Activated T-helper 1 cell treated with anti-CD3 and anti-CD28 coated beads, Interleukin-12 subunit alpha, Interleukin-12 subunit beta, Interleukin-2, Interleukin-4 antibody, amounts not matched to agents 30 ng/mL and 10 ng/mL and 1 ng/mL, durations not matched to agents 14 hours and 24 hours and 36 hours (primary cell): ENCODE measurements at places on chromosomes 4 and X.

DNA sequence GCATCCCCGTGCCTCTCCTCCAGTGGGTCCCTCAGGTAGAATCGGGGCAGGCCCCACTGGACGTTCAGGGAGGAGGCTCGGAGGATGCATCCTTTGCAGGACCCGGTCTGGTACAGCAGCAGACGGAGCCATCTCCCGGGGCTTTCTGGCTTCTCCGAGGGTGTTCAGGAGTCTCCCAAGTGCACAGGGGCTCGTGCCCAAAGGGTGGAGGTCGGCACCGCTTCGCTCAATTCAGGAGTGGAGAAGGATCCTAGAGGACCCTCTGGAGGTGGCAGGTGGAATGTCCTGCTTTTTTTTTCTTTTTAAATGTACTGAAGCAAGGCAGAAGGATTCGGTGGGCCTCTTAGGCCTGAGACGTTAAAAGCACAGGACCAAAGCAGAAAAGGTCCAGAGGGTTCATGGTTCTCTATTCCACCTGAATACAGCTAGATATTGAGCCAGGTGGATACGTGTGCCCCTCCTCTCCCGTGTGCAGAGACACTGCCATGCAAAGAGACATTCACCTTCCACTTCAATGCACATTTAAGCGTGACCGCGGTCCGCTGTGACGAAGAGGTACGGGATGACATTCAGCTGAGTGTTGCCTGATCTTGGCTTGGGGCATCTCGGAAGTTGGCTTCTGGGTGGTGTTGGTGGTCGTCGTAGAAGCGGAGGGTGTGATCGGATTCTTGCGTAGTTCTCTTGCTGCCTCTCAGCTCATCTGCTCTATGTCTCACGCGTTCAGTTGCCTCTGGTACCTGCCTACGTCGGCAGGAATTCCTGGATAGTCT lies 281.2 kb upstream of the AGTR2 start:
- no peak overlapping the region for H3K27ac ChIP-seq
- no peaks in the 10 kb centered on the region for H3K27me3 ChIP-seq
- no peak overlapping the region for H3K4me3 ChIP-seq
- H3K36me3 ChIP-seq: no peaks in the 10 kb centered on the region
- no peaks in the 10 kb centered on the region for H3K4me1 ChIP-seq

- DNase-seq: no peak
- no peaks in the 10 kb centered on the region for H3K27me3 ChIP-seq
- H3K4me3 ChIP-seq: no peak overlapping the region
- H3K4me1 ChIP-seq: peaks cover 41% of the 10 kb centered on the region
These were observed 79.6 kb downstream of the ANTXR2 start for GRCh38 chr4:79993476-79993875.

DNA sequence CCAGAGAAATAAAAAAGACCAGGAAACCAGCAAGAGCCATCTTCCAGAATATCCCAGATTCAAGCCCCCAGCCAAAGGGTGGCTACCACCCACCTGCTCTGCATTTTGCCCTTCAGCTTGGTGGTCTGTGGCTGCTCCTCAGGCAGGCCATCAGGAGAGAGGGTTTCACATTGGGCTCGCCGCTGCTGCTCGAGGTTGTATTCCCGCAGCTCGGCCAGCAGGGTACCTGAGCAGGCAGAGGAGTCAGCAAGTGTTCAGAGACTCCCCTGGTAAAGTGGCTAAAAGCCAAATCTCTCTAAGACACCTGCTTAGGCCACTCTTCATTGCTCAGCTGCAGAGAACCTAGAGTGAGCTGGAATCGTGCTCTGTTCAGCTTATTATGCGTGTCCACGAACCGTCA lies 110.8 kb upstream of the HSD17B10 start:
- no peak for DNase-seq
- H3K27ac ChIP-seq: no peak overlapping the region
- H3K36me3 ChIP-seq: peaks cover 41% of the 10 kb centered on the region

DNA sequence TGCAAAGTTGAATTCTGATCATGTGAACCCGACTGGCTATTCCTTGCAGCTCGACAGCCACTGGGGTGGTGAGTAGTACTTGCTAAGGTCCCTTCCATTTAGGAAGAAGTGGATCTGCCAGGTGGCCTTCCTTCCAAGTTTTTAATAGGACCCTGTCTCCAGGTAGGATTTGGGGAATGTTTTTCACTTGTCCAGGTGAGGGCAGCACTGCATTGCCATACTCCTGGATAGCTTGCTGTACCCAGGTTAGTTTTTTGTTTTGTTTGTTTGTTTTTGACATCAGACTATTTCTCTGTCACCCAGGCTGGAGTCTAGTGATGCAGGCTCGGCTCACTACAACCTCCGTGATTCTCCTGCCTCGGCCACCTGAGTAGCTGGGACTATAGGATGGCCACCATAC lies 29.8 kb downstream of the SAGE1 start:
- no peak for DNase-seq
- no peak overlapping the region for H3K4me3 ChIP-seq
- H3K4me1 ChIP-seq: no peaks in the 10 kb centered on the region
- H3K27me3 ChIP-seq: peaks cover 1% of the 10 kb centered on the region

DNA sequence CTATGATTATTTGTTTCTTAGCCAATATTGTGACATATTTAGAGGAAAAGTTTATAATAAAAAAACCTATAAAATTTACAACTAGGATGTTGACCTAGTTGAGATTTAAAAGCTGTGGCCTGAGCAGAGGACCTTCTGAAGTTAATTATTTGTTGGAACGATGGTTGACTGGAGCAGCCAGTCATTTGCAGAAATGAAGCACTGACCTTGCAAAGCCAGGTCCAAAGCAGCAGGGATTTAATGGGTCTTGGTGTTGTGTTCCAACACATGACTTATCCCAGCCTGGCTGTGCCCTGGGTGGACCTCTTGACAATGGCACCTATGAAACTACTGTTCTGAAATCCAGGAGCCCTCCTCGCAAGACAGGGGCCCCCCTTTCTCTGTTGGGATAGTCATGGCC lies 235.2 kb downstream of the FRAS1 start:
- no peak overlapping the region for H3K27ac ChIP-seq
- peaks cover 8% of the 10 kb centered on the region for H3K4me1 ChIP-seq
- no peak for DNase-seq
- no peak overlapping the region for H3K4me3 ChIP-seq
- peaks cover 11% of the 10 kb centered on the region for H3K27me3 ChIP-seq
- H3K36me3 ChIP-seq: no peaks in the 10 kb centered on the region

DNA sequence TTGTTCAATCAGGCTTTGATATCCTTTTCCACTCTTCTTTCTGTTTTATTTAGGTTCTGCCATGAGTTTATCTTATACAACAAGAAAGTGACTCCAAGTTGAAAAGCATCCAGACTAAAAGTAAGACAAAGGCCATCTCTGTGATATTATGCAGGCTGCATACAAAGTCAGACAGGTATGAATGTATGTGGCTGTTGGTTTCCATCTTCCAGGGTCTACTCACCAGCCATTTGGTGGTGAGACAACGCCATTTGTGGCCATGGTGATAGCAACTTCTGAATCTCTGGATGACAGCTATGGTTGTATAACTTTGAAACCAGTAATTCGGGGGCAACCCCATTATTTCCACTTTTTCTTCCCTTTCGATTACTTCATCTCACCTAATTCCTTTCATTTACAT lies 17.2 kb upstream of the MSL3 start:
- no peak for DNase-seq
- no peak overlapping the region for H3K4me3 ChIP-seq
- H3K4me1 ChIP-seq: no peaks in the 10 kb centered on the region
- no peaks in the 10 kb centered on the region for H3K36me3 ChIP-seq
- no peak overlapping the region for H3K27ac ChIP-seq

DNA sequence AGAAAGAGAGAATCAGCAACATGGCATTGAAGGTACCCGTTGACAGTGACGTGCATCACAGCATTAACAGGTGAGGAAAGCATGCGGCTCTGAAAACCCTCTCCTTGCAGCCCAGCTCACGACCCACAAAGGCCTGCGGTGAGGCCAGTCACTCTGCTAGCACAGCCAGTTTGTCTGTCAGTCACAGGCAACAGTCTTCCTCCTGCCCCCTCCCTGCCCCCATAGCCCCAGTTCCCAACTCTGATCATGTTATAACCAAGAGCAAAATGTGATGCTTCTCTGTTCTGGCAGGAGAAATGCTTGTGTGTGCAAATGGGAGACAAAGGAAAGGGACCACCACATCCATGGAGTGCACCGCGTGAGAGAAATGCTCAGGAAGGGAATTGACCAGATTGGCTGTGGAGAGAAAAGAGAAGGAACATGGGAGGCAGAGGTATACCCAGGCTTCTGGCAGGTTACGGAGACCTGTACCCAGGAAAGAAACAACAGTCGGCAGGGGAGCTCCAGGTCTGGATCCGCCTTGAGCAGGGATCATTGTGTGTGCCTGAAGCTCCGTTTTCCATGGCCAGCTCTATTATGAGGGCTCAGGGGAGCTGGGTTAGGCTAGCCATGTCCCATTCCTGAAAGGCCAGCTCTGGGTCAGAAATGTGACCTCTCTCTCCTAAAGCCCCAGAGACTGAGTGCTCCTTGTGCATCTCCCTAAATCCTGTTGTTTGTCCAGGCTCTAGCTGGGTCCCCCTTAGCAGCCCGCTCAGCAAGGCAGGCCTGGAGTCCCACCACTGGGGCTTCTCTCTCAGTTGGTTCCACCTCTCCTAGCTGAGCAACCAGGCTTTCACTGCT lies 139.7 kb upstream of the MAMLD1 start:
- no peaks in the 10 kb centered on the region for H3K36me3 ChIP-seq
- H3K27me3 ChIP-seq: no peaks in the 10 kb centered on the region
- no peak overlapping the region for H3K27ac ChIP-seq
- no peak for DNase-seq
- H3K4me1 ChIP-seq: no peaks in the 10 kb centered on the region

GRCh38 chr4:41569961-41570360 lies 32.0 kb downstream of the LIMCH1 start:
- no peak overlapping the region for H3K27ac ChIP-seq
- H3K36me3 ChIP-seq: no peaks in the 10 kb centered on the region
- H3K4me1 ChIP-seq: no peaks in the 10 kb centered on the region

- H3K4me3 ChIP-seq: no peak overlapping the region
- no peak overlapping the region for H3K27ac ChIP-seq
- no peaks in the 10 kb centered on the region for H3K4me1 ChIP-seq
- DNase-seq: no peak
- no peaks in the 10 kb centered on the region for H3K27me3 ChIP-seq
These were observed 37.8 kb upstream of the SMARCAD1 start for GRCh38 chr4:94169803-94170372.

DNA sequence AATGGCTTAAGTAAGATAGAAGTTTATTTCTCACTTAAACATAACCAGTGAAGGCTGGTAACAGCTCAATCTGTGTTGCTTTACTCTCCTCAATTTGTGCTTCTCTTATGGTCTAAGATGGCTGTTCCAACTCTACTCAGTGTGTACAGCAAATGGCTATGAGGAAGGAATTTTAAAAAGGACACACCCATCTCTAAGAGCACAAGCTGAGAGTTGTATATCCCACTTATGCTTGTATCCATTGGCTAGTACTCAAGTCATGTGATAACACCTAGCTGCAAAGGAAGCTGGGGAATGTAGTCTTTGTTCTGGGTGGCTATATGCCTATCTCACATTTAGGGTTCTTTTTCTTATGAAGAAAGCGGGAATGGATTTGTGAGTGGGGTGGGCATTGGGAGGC lies 63.3 kb downstream of the GPAT3 start:
- H3K36me3 ChIP-seq: no peaks in the 10 kb centered on the region
- no peak overlapping the region for H3K4me3 ChIP-seq
- no peaks in the 10 kb centered on the region for H3K27me3 ChIP-seq

DNA sequence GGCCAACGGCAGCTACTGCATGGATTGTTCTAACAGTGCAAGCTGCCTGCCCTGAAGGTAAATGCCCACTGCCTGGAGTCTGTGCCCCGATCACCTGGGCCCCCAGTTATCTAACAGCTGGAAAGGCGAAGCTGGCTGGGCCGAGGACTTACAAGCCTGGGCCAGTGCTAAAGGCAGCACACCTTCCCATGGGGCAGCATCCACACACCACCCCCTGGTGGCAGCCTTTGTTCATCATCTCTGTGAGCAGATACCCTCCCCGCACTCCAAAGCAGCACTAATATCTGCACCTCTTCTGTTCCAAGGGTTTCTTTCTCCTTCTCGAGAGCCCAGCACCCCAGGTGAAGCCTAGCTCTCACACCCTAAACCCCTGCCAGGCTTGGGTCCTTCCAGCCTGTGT lies 7.6 kb downstream of the SLC2A9 start:
- no peaks in the 10 kb centered on the region for H3K36me3 ChIP-seq
- H3K27ac ChIP-seq: no peak overlapping the region
- DNase-seq: peak; percentile 25
- peaks cover 5% of the 10 kb centered on the region for H3K4me1 ChIP-seq

GRCh38 chrX:35166023-35166422 lies 223.4 kb downstream of the FAM47B start:
- H3K27me3 ChIP-seq: no peaks in the 10 kb centered on the region
- no peak overlapping the region for H3K27ac ChIP-seq
- no peaks in the 10 kb centered on the region for H3K4me1 ChIP-seq
- DNase-seq: no peak
- H3K36me3 ChIP-seq: no peaks in the 10 kb centered on the region

- no peak for DNase-seq
- peaks cover 5% of the 10 kb centered on the region for H3K36me3 ChIP-seq
- peak overlapping the region; percentile 37 for H3K27ac ChIP-seq
- peaks cover 21% of the 10 kb centered on the region for H3K4me1 ChIP-seq
- peaks cover 8% of the 10 kb centered on the region for H3K27me3 ChIP-seq
- H3K4me3 ChIP-seq: peak overlapping the region; percentile 45
These were observed 23.4 kb upstream of the RHOH start for GRCh38 chr4:40173470-40173875.

DNA sequence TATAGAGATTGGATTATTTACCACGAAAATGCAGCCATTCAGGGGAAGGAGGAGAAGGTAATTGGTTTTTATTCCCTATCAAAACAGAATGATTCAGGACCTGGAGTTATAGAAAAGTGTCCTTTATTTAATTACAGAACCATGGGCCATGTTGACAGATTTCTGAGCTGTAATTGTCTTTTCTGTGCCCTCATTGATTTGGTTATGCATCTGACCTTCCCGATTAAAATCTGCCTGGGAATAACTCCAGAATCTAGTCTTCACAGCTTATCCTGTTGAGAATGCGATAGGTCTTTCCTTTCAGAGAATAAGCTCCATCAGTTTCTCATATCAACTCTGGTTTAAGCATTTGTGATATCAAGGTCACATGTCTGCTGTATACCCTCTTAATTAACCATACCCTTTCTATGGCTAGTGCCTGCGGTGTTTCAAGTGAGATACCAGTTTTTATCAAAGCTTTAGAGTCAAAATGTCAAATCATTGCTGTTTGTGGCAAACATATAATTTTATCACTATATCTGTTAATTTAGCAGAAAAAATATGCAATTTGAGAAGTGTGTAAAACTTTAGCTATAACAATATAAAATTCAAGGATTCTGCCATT lies 37.2 kb upstream of the ANK2 start:
- H3K27ac ChIP-seq: no peak overlapping the region
- H3K36me3 ChIP-seq: no peaks in the 10 kb centered on the region
- no peaks in the 10 kb centered on the region for H3K4me1 ChIP-seq
- no peaks in the 10 kb centered on the region for H3K27me3 ChIP-seq
- no peak for DNase-seq
- no peak overlapping the region for H3K4me3 ChIP-seq

GRCh38 chr4:27087306-27088045 lies 226.8 kb downstream of the STIM2 start:
- H3K27ac ChIP-seq: no peak overlapping the region
- DNase-seq: no peak
- H3K4me3 ChIP-seq: no peak overlapping the region
- no peaks in the 10 kb centered on the region for H3K36me3 ChIP-seq
- no peaks in the 10 kb centered on the region for H3K4me1 ChIP-seq
- H3K27me3 ChIP-seq: peaks cover 35% of the 10 kb centered on the region

- no peak for DNase-seq
- no peaks in the 10 kb centered on the region for H3K27me3 ChIP-seq
- no peak overlapping the region for H3K27ac ChIP-seq
These were observed 71.7 kb upstream of the IL13RA1 start for GRCh38 chrX:118655561-118656246.
